Heart left ventricle (tissue), 16 donors: ENCODE measurements at places on chromosomes 13 and 19. TPM values are rescaled to one million over a fixed set of nuclear protein-coding genes. Genes with fewer than 3 reads are reported as not detected.
A peak's percentile ranks its signal among the peaks of the same experiment; 100 is the strongest.

The DMAC2 gene
- total RNA-seq = 100 TPM

DNA sequence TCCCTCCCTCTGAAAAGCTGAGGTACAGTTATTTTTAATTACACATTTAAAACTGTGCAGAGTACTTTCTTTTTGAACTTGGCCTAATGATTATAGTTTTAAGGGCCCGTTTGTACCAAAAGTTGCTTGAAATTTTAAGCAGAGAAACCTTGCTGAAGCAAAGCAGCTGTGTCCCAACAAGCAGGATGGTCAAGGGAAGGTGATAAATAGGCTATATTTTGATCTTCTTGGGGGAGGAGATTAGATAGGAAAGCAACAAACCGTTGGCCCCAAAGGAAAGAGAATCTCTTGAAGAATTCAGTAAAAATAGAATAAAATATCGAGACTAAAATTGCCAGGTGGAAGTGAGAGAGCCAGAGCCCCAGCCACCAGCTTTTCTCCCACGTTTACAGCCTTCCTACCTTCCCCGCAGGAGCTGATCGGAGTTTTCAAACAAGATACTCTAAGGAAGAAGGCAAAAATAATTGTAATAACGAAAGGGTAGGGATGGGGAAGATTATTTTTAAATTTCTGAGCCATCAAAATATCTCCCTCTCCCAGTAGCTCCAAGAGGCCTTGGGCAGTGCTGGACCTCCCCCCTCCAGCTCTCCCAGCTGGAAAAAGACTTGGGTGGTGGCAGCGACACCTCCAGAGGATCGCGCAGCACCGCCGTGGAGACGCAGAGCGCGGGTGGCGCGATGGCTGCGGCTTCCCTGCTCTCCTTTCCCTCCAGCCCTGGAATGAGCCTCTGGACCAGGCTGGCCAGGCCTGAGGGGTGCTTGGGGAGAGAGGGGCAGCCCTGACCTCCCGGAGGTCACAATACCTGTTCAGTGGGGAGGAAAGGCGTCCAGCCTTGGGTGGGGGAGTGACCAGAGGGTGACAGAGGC, 5.8 kb downstream of the ZIC2 start:
- no peaks in the 10 kb centered on the region for H3K4me1 ChIP-seq
- peaks cover 98% of the 10 kb centered on the region for H3K27me3 ChIP-seq
- no peak overlapping the region for H3K27ac ChIP-seq
- H3K4me3 ChIP-seq = no peak overlapping the region
- no peaks in the 10 kb centered on the region for H3K36me3 ChIP-seq

- H3K4me1 ChIP-seq = no peaks in the 10 kb centered on the region
- H3K4me3 ChIP-seq = no peak overlapping the region
- peaks cover 5% of the 10 kb centered on the region for H3K27me3 ChIP-seq
- no peak for DNase-seq
- no peak overlapping the region for H3K27ac ChIP-seq
- no peaks in the 10 kb centered on the region for H3K36me3 ChIP-seq
Observed at GRCh38 chr13:113919761-113920559, 53.9 kb downstream of the C13orf46 start.

GRCh38 chr13:95292622-95293021, 8.6 kb downstream of the ABCC4 start:
- no peaks in the 10 kb centered on the region for H3K27me3 ChIP-seq
- no peaks in the 10 kb centered on the region for H3K4me1 ChIP-seq

DNA sequence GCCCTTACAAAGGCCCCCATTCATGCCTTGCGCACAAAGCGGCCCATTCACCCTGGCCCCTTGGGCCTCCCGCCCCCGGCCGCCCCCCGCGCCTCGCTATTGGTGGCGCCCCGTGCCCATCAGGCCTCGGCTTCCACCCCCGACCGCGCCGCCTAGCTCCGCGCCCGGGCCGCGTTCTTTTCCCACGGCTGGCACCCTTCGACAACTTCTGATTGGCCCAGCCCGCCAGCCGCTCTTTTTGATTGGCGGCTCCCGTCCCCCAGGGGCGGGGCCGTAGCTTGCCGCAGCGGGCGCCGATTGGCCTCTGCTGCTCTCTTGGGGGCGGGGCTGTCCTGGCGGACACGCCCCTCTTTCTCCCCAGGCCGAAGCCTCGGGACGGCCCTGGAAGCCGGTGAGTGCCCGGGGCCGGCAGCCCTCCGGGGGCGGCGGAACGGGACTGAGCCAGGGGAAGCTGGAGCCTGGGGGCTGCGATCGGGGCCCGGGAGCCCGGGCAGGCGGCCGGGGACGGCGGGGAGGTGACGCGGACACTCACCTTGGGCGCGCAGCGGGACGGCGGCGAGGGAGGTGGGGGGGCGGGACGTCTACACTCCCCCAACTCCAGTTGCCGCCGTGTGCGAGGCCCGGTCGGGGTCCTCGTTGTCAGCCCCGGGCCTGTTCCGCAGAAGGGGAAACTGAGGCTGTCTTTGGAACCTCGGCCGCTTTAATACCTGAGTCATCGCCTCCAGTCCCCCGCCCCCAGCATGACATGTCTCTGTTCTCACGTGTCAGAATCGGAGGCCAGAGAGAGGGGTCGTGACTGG, at the start of gene MYH14:
TSS of gene MYH14 (plus strand) at position 342 of the 800 bp plus-strand sequence. CDS start 6,744 bp downstream, outside the sequence.
- H3K36me3 ChIP-seq = no peaks in the 10 kb centered on the region
- peak; percentile 88 for DNase-seq
- H3K4me3 ChIP-seq = peak within 1 kb of the TSS; percentile 77
- peaks cover 12% of the 10 kb centered on the region for H3K27me3 ChIP-seq

GRCh38 chr13:27280009-27280656, 9.5 kb downstream of the RASL11A start:
- H3K4me3 ChIP-seq = no peak overlapping the region
- no peak for DNase-seq
- H3K36me3 ChIP-seq = no peaks in the 10 kb centered on the region

DNA sequence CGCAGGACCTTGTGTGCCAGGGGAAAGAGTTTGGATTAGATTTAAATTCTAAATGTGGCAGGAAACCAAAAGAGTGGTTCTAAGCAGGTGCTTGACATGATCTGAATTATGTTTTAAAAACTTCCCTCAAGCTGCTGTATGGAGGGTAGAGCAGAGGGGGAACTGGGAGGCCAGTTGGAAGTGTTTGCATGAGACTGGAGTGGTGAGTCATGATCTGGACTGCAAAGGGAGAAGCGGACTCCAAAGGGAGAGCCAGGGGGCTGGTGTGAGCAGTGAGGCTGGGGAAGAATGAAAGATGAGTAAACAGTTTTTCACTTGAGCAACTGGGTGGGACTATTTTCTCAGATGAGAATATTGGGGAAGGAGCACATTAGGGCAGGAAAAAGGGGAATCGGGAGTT, 206.1 kb downstream of the DNAJC15 start:
- H3K27ac ChIP-seq = no peak overlapping the region
- no peak for DNase-seq
- no peaks in the 10 kb centered on the region for H3K27me3 ChIP-seq
- H3K4me3 ChIP-seq = no peak overlapping the region
- no peaks in the 10 kb centered on the region for H3K36me3 ChIP-seq
